Mesenchymal stem cell (in vitro differentiated cells and primary cell): ENCODE measurements at places on chromosomes 13 and 19.

DNA sequence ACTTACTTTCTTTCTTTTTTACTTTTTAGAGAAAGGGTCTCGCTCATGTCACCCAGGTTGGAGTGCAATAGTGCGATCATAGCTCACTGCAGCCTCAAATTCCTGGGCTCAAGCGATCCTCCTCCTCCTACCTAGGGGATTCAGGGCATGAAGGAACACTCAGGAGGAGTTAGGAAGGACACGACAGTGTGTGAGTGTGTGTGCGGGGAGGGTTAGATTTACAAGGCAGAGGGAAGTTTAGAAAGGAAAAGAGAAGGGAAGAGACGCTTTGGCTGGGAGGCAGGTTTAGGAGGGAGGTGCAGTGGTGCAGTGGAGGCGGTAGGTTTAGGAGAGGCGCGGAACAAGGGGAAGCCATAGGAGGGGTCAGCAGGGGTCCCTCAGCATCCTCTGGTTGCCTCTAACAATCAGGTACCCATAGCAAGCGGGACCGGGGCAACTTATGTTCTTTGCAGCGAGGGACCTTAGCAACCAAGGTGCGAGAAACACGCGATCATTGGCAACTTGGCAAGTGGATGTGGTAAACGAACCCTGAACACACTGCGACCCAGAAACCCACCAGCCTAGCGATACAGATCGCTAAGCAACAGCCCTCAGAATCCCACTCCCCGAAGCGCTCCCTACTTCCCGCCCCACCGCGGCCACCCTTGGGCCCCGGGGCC is 501 bp downstream of the SIRT2 start:
- peaks cover 13% of the 10 kb centered on the region for H3K4me1 ChIP-seq
- H3K4me3 ChIP-seq, result peak overlapping the region; percentile 96
- H3K27me3 ChIP-seq, result no peaks in the 10 kb centered on the region
- no peak overlapping the region for H3K27ac ChIP-seq
- H3K36me3 ChIP-seq, result peaks cover 17% of the 10 kb centered on the region
- peak; percentile 49 for DNase-seq

GRCh38 chr13:24911133-24911908 is 147.4 kb downstream of the RNF17 start:
- no peaks in the 10 kb centered on the region for H3K36me3 ChIP-seq
- H3K27ac ChIP-seq, result no peak overlapping the region
- DNase-seq, result peak; percentile 72
- peaks cover 2% of the 10 kb centered on the region for H3K4me1 ChIP-seq

GRCh38 chr19:17933414-17934129 is 757 bp downstream of the CCDC124 start:
- peak; percentile 42 for DNase-seq
- peak overlapping the region; percentile 90 for H3K4me3 ChIP-seq
- peaks cover 12% of the 10 kb centered on the region for H3K4me1 ChIP-seq
- H3K27me3 ChIP-seq, result peaks cover 5% of the 10 kb centered on the region
- peaks cover 22% of the 10 kb centered on the region for H3K36me3 ChIP-seq

- H3K4me3 ChIP-seq, result no peak overlapping the region
- no peaks in the 10 kb centered on the region for H3K36me3 ChIP-seq
Observed at GRCh38 chr13:100298116-100298681, 209.3 kb downstream of the PCCA start.

DNA sequence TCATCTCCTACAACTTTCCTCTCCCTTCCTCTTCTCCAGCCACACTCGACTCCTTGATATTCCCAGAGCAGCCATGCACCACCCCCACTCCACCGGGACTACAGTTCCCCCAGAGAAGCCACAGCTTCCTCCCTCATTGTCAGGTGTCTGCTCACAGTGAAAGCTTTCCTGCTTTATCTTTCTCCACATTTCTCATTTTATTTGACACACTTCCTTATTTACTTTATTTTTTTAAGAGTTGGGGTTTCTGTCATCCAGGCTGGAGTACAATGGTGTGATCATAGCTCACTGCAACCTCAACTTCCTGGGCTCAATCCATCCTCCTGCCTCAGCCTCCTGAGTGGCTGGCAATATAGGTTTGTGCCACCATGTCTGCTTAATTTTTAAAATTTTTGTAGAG is 464.6 kb downstream of the MYO16 start:
- H3K4me3 ChIP-seq, result no peak overlapping the region
- DNase-seq, result no peak
- no peak overlapping the region for H3K27ac ChIP-seq
- no peaks in the 10 kb centered on the region for H3K27me3 ChIP-seq
- H3K36me3 ChIP-seq, result no peaks in the 10 kb centered on the region

DNA sequence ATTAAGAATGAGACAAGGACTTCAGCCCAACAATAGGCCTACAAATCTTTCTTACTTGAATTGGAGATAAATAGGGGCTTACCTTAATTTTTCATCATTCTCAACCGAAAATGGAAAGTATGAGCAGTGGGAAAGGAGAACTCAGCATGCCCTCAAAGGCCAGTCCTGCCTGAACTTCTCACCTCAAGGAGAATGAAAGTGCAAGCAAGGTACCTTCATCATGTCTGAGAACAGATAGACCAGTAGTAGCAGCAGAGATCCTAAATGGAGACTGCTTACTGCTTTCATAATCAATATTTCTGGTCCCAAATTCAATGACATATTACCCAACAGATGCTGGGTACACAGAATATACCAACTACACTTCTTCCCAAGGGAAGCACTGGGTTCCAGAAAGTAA is 194.0 kb upstream of the SLITRK1 start:
- H3K4me3 ChIP-seq, result no peak overlapping the region
- H3K27ac ChIP-seq, result no peak overlapping the region
- no peak for DNase-seq
- H3K27me3 ChIP-seq, result no peaks in the 10 kb centered on the region
- H3K36me3 ChIP-seq, result no peaks in the 10 kb centered on the region

- H3K27ac ChIP-seq, result no peak overlapping the region
- no peak overlapping the region for H3K4me3 ChIP-seq
- peaks cover 10% of the 10 kb centered on the region for H3K36me3 ChIP-seq
Observed at GRCh38 chr13:99258946-99259345, 767 bp upstream of the GPR18 start.

GRCh38 chr19:6588508-6589345 is 2.2 kb downstream of the CD70 start:
- H3K4me1 ChIP-seq, result peaks cover 9% of the 10 kb centered on the region
- H3K4me3 ChIP-seq, result no peak overlapping the region
- no peak for DNase-seq
- peaks cover 79% of the 10 kb centered on the region for H3K27me3 ChIP-seq
- no peak overlapping the region for H3K27ac ChIP-seq
- no peaks in the 10 kb centered on the region for H3K36me3 ChIP-seq

- no peak overlapping the region for H3K27ac ChIP-seq
- H3K27me3 ChIP-seq, result no peaks in the 10 kb centered on the region
- no peaks in the 10 kb centered on the region for H3K4me1 ChIP-seq
- no peak overlapping the region for H3K4me3 ChIP-seq
Observed at GRCh38 chr19:22026687-22027086, 15.9 kb upstream of the ZNF208 start.

DNA sequence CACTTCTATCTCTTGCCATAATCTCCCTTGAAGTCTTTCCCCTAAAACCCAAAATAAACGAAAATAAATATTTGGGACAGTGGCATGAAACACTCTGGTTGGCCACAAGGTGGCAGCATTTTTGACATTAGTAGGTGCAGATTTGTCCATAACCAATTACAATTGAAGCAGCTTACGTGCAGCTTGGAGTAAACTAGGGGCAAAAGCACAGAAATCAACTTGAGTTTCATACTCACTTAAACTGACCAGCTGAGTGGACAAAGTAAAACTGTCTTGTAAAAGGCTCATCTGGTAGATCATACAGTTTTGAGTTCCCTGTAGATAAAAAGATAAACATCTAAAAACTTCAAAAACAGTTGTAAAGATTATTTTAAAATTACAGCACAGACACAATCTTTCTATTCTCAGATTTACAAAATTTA is 18.8 kb downstream of the PDCD5 start:
- peaks cover 89% of the 10 kb centered on the region for H3K36me3 ChIP-seq
- no peaks in the 10 kb centered on the region for H3K27me3 ChIP-seq
- no peak overlapping the region for H3K4me3 ChIP-seq

- peaks cover 8% of the 10 kb centered on the region for H3K27me3 ChIP-seq
- no peak overlapping the region for H3K27ac ChIP-seq
- no peak for DNase-seq
- no peaks in the 10 kb centered on the region for H3K36me3 ChIP-seq
Observed at GRCh38 chr19:17466487-17466850, 3.9 kb upstream of the SLC27A1 start.

DNA sequence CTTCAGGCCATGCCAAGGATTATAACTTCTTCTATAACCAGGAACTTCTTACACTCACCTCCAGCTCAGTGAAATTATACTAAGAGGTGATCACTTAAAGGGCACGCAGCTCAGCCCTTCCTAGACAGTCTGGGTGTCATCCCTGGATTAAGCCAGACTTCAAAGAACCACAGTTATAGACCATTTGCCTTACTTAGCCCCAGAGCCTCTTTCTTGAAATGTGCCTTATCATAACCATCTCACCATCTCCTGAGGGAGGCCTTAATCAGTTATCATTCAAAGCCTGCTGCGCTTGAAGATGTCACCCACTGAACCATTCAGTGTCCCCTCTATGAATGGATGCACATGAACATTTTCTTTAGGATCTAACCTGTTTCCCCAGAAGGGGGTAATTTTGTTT is 10.1 kb upstream of the DHRS12 start:
- peaks cover 13% of the 10 kb centered on the region for H3K4me1 ChIP-seq
- no peak overlapping the region for H3K27ac ChIP-seq
- no peak overlapping the region for H3K4me3 ChIP-seq
- no peak for DNase-seq
- no peaks in the 10 kb centered on the region for H3K36me3 ChIP-seq

DNA sequence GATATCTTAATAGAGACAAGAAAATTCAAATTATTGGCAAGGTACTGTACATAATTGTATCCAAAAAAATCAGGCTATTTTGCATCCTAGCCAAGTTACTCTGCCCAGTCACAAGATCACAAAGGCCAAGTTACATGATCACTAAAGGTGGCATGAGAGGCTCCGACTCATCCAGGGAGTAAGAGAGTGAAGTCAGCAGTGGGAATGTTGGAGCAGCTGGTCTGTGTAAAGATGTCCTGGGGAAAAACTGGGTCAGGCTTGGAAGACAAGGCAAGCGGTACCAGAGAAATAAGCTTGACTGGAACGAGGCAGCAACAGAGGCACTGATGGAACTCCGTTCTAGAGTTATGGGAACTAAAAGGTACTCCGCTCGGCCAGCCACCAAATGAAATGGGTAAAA is 50.2 kb upstream of the PSG2 start:
- H3K27ac ChIP-seq, result no peak overlapping the region
- H3K4me3 ChIP-seq, result no peak overlapping the region
- H3K36me3 ChIP-seq, result no peaks in the 10 kb centered on the region
- no peaks in the 10 kb centered on the region for H3K4me1 ChIP-seq
- H3K27me3 ChIP-seq, result no peaks in the 10 kb centered on the region

DNA sequence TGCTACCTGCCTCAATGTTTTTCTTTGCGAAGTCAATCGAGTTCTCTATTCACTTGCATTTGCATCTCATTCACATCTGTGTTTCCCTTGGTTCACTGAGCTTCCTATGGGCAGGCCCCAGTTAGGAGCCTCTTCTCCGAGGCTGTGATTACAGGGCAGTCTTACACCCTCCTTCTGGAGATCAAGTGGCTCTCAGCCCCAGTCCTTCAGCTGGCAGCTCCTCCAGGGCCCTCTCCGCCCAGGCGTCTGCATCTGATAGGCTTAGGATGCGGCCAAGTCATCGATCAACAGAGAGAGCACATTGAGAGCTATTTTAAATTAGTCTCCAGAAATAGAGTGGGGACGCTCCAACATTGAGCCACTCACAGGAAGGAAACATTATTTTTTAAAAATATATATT is 44.2 kb downstream of the MBNL2 start:
- no peaks in the 10 kb centered on the region for H3K27me3 ChIP-seq
- peak overlapping the region; percentile 79 for H3K27ac ChIP-seq
- no peaks in the 10 kb centered on the region for H3K36me3 ChIP-seq
- peaks cover 21% of the 10 kb centered on the region for H3K4me1 ChIP-seq
- H3K4me3 ChIP-seq, result no peak overlapping the region

DNA sequence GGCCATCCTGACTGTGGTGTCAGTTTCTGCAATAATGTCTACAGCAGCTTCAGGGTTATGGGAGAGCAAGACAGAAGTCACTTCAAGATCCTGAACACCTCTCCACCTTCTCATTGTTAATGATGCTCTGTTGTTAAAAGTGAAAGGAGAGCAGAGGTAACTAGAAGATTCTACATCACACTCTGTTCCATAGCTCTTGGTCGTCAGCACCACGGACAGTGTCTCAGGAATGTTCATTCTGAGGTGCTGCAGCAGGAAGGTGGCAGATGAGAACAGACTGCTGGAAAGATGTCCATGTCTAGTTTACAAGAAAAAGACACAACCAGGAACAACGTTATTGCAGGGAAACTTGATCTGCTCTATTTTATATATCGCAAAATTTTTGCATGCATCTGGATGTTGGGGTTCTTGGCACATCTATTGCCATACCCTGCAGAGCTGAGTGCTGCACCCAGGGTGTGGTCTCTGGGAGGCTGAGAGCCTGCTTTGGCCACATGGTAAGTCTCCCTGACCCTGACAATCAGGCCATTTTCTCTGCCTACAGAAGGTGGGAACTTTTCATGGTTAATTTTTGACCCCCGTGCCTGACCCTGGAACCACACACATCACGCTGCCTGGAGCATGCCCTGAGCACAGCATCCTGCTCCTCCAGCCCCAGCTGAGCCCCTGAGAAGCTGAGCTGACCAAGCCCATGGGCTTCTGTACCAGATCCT is 12.7 kb downstream of the CEACAM21 start:
- H3K4me3 ChIP-seq, result no peak overlapping the region
- peak; percentile 42 for DNase-seq
- H3K27ac ChIP-seq, result no peak overlapping the region
- H3K36me3 ChIP-seq, result no peaks in the 10 kb centered on the region
- no peaks in the 10 kb centered on the region for H3K4me1 ChIP-seq

DNA sequence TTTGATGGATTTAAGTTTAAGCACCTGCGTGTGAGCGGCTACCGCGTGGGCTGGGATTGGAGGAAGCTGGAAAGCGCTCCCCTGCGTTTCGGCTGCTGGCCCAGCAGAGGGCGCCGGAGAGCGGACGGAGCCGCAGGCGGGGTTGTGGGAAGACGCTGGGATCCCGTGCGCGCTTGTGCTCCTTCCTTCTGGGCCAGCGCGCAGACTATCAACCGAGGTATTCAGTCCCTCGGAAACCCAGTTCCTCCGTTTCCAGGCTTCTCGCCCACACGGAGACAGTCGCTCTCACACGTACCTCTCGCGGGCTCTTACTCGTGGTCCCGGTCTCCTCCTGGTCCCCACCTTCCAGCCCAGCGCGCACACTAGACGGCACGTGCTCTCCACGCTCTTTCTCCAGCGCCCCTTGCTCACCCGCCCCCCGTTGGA is 28.8 kb downstream of the EPN1 start:
- H3K27ac ChIP-seq, result no peak overlapping the region
- H3K27me3 ChIP-seq, result no peaks in the 10 kb centered on the region
- no peak for DNase-seq
- H3K4me3 ChIP-seq, result no peak overlapping the region

DNA sequence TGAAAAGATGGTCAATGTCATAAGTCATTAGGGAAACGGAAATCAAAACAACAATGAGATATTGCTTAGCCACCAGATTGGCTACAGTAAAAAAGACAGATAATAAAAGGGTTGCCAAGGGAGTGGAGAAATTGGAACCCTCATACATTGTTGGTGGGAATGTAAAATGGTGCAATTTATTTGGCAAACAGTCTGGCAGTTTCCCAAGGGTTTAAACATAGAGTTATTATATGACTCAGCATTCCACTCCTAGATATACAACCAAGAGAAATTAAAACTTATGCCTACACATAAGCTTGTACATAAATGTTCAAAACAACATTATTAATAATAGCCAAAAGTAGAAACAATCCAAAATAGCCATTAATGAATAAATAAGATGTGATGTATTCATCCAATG is 9.9 kb upstream of the ZNF227 start:
- no peak for DNase-seq
- no peaks in the 10 kb centered on the region for H3K4me1 ChIP-seq
- H3K27me3 ChIP-seq, result no peaks in the 10 kb centered on the region
- H3K36me3 ChIP-seq, result no peaks in the 10 kb centered on the region
